ENCODE measurements at places on chromosomes 6 and 20. TPM values are rescaled to one million over a fixed set of nuclear protein-coding genes. Genes with fewer than 3 reads are reported as not detected.

Gene ATF6B
- total RNA-seq = 63.9 TPM

DNA sequence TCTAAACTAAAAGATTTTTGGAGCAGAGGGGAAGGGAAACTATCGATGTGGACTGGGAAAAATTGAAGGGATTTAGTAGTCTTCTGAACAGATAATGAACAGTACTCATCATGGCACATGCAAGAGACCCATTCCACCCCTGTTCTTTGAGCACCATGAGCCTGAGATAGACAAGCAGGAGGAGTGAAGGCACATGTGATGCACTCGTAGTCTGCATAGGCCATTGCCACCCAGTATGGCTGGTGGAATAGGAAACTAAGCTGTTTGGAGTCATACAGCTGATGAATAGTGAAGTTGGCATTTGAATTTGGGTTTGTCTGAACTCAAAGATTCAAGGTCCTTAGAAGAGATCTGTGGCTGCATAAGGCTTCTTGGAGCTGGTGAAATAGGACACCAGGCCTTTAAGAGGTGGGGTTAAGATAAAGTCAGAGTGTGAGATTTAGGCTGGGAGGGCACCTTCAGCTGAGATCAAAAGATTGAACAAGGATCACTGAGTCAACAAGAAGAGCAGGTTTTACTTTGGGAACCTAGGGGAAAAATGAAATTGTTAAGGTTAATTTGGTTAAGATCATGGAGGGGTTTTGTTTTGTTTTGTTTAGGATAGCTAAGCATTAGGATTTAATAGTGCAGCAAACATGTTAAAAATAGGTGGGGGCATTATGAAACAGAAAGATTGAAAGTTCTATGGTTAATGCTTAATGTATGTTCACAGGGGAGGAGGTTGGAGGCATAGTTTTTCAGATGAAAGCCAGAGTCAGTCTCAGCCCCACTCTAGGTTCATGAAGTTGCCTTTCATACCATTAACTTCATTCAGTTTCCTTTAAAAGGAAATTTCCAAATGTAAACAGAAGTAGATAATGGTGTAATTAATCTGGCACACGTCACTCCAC is 148.8 kb downstream of the ARID1B start:
- no peak for DNase-seq

DNA sequence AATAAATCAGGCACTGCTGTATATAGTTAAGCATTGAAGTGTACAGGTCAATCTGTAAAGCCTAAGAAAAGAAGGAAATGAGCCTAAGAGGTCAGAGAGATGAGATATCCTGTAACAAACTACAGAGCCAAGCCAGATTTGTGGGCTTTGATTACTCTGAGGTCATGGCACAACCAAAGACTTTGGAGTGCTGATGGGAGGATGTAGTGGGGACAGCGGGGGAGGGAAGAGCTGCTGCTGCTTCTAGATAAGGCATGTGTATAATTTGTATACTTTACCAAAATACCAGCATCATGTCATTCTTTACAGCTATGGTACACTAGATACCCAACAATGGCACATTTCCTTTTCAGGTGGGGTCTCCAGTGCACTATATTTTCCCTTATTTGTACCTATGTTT is 102.5 kb downstream of the OGFRL1 start:
- no peak for DNase-seq

DNA sequence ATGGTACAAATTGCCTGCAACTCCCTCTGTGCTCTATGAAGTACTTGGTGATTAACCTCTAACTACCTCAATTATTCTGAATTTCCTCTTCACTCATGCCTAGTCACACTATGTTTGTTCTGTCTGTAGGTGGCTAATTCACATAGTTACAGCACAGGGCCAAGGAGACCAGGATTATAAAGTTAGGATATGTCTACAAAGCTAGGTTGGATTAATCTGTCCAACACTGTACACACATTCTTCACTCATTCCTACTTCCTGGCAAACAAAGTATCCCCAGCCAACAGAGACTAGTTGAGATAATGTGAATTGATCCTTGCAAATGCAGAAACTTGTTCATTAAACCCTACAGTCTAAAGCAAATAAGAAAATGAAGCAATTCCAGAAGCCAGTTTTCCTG is 269.8 kb downstream of the HACE1 start:
- DNase-seq = no peak

GRCh38 chr6:64580346-64580745 is 944.7 kb downstream of the PHF3 start:
- no peak for DNase-seq

Measured in HCT116 (cell line).